ENCODE measurements at places on chromosomes 13 and 19.
A peak's percentile ranks its signal among the peaks of the same experiment; 100 is the strongest.

- no peak for DNase-seq
Measured at GRCh38 chr19:50573741-50574461, 5.7 kb upstream of the LRRC4B start.

- no peak for DNase-seq
Measured at GRCh38 chr19:48203222-48203793, 32.8 kb downstream of the ZSWIM9 start.

DNA sequence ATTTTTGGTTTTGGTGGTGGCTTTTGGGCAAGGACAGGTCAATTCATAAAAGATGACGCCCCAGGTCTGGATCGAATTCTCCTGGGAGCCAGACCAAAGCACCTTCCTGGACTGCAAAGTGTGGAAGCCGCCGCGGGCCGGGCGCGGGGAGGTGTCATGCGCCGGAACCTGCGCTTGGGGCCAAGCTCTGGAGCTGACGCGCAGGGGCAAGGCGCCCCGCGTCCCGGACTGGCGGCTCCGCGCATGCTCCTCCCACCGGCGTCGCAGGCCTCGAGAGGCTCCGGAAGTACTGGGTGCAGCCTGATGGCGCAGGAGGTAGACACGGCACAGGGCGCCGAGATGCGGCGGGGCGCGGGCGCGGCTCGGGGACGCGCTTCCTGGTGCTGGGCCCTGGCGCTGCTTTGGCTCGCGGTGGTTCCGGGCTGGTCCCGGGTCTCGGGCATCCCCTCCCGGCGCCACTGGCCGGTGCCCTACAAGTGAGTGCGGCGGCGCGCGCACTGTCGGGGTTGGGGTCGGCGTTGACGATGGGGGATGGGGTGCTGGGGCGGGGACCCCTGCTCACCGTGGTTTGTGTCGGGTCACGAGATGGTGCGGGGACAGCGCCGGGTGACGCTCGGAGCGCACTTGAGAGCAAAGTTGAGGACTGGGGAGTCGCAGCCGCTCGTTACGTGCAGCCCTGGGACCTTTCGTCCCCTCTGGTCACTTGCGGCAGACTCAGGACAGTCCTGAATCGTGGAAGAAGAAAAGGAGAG, at the start of gene CLN5:
Gene CLN5 (plus strand): TSS at position 286 of the 752 bp plus-strand sequence. CDS start 18 bp downstream, at position 304.
- DNase-seq = peak; percentile 58

DNA sequence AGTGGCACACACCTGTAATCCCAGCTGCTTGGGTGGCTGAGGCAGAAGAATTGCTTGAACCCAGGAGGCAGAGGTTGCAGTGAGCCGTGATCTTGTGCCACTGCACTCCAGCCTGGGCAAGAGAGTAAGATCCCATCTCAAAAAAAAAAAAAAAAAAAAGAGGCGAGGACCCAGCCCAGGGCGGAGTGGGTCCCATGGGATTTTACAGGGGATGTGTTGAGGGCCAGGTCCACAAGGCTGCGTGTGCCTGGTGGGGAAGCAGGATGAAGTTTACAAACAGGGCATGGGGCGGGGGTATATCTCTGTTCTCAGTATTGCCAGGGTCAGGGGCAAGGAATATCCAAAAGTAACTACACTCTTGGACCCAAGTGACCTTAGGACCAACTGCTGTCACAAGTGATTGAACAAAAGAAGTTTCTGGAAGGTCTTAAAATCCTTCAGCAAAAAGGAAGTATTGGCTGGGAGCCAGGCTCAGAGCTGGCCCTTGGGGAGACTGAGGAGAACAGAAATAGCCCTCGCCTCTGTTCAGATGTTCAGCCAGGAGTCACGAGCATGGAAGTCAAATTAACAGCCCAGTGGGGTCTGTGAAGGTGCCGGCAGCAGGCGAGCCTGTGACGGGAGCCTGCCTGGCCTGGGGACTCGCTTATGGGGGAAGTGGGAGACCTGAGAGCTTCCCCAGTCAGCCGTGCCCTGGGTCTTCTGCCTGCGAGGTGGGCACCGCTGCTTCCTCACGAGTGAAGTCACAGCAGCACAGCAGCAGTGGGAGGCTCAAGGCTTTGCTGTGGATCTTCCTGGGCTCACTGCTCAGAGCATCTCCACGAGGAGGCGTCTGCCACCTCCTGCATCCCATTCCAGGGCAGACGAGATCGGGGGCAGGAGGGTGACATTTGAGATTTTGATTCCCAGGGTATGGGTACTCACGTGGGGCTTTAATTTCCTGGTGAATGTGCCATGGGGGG, 6.4 kb downstream of the MYO9B start:
- no peak for DNase-seq

Data from NCI-H2081 treated with DMSO at 0.1 percent for 48 hours (cell line).